AG10803 (cell line): ENCODE measurements at places on chromosomes 5 and 9.

- no peak for DNase-seq
Measured at GRCh38 chr9:13750639-13751038, 471.1 kb upstream of the MPDZ start.

- no peak for DNase-seq
Measured at GRCh38 chr9:83002329-83002728, 60.6 kb downstream of the RASEF start.

DNA sequence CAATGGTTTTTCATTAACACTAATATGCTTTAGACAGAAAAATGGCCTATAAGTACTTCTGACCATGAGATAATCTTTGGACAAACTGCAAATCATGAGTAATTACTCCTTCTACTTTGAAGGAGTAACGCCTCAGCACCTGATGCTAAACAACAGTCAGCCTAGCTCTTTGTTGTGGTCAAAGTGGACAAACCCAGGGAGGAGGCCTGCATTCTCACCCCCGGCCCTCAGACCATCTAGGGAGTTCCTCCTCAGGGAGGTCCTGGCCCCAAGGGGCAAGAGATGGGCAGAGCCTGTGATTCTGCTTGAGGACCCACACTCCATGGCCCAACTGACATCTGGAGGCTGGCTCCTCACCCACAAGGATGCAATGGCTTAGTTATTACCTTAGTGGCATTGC, 48.2 kb upstream of the ANGPTL2 start:
- no peak for DNase-seq

DNA sequence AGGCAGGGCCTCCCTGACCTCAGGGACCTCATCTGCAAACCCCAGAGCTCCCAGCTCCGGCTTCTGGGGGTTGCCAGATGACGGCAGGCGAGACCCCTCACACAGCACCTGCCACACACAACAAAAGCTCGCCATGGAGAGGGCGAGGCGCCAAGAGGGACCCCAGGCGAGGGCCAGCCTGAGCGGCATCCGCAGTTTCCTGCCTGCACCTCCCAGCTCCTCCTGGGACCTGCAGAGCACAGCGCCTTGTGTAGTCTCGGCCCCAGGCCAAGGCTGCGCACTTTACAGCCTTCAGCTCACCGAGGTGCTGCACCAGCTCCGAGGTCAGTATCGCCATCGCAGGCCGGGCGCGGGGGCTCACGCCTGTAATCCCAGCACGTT, 82.4 kb upstream of the ADAMTS2 start:
- DNase-seq, result no peak
